ENCODE measurements at places on chromosomes 7 and 10.

- no peak for DNase-seq
- H3K36me3 ChIP-seq: no peaks in the 10 kb centered on the region
- H3K4me3 ChIP-seq: no peak overlapping the region
These were observed 5.0 kb upstream of the NFE2L3 start for GRCh38 chr7:26147030-26147429.

DNA sequence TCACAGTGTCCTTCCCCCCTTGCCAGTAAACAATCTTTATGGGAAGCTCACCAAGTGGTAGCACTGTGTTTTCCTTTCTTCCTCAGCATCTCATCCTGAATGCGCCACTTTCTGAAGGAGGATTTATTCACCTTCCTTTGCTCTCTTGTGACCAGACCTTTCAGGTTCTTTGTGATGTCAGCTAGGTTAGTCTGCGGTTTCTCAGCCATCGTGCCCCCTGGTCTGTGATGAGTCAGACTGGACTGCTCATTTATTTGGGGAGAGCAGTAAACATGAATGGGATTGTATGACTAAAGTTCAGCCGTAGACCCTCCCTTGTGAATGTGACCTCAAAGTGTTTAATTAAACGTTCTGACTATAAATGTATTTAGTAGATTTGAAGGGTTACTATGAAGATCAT lies 235.1 kb upstream of the CELF2 start:
- no peaks in the 10 kb centered on the region for H3K4me1 ChIP-seq
- H3K36me3 ChIP-seq: no peaks in the 10 kb centered on the region
- no peak overlapping the region for H3K27ac ChIP-seq
- H3K27me3 ChIP-seq: peaks cover 28% of the 10 kb centered on the region

GRCh38 chr7:96548664-96549063 lies 161.0 kb downstream of the SEM1 start:
- H3K36me3 ChIP-seq: no peaks in the 10 kb centered on the region
- no peak overlapping the region for H3K27ac ChIP-seq
- H3K4me1 ChIP-seq: no peaks in the 10 kb centered on the region
- no peak overlapping the region for H3K4me3 ChIP-seq
- peaks cover 21% of the 10 kb centered on the region for H3K27me3 ChIP-seq

DNA sequence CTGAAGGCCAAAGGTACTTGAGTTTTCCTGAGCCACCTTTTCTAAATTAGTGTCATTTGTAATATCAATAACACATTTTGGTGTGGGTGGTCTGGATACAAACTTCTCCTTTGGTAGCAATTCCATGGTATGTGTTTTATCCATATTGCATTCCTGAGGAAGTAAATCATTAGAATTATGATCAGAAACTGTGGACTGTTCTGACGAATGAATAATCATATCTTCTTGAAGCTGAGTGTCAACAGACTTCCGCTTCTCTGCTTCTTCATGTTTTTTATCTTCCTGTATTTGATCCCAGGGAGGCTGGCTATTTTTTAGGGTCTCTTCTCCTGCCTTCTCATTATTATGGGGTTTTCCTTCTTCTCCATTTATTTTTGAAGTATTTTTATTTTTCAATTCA lies 81.4 kb downstream of the NRBF2 start:
- no peaks in the 10 kb centered on the region for H3K27me3 ChIP-seq
- H3K36me3 ChIP-seq: peaks cover 50% of the 10 kb centered on the region
- no peak overlapping the region for H3K4me3 ChIP-seq
- no peak overlapping the region for H3K27ac ChIP-seq
- peaks cover 21% of the 10 kb centered on the region for H3K4me1 ChIP-seq

GRCh38 chr7:1175597-1175966 lies 15.6 kb upstream of the ZFAND2A start:
- H3K4me1 ChIP-seq: peaks cover 7% of the 10 kb centered on the region
- peaks cover 17% of the 10 kb centered on the region for H3K27me3 ChIP-seq
- no peak overlapping the region for H3K27ac ChIP-seq
- no peaks in the 10 kb centered on the region for H3K36me3 ChIP-seq
